ENCODE measurements at places on chromosomes 7 and 10. TPM values are rescaled to one million over a fixed set of nuclear protein-coding genes. Genes with fewer than 3 reads are reported as not detected.

Gene SFTPA1
- not detected for total RNA-seq

Gene SLC26A3
- not detected for total RNA-seq

Gene PNLIPRP3
- total RNA-seq = not detected

Gene IGFBP3
- 10.1 TPM for total RNA-seq

Gene PTPRE
- total RNA-seq = 116 TPM

All from endothelial cell of umbilical vein (primary cell).